Hindlimb muscle (tissue), 1 donor: ENCODE measurements at places on chromosomes 16 and 17.
A peak's percentile ranks its signal among the peaks of the same experiment; 100 is the strongest.

GRCh38 chr17:74429604-74430384 is 2.1 kb upstream of the GPRC5C start:
- no peak for DNase-seq

GRCh38 chr16:27781981-27782880 is 232.3 kb downstream of the KATNIP start:
- DNase-seq = no peak

DNA sequence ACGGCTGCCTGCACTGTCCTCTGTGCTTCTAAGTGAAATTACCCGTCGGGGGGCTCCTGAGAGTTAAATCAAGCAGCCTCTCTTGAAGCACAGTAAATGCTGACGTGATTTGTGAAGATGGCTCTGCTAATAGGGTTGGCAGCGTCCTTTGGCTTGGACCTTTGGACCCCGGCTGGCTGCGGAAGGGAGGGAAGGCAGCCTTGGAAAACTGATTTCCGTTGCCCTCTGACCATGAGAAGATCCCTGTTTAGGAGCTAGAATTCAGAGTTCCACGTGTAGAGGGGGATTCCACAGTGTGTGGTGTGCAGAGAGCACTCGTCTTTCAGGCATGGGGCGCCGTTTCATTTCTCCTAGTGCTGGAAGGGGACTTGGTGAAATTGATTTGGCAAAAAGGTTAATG is 640.8 kb downstream of the WWOX start:
- no peak for DNase-seq

DNA sequence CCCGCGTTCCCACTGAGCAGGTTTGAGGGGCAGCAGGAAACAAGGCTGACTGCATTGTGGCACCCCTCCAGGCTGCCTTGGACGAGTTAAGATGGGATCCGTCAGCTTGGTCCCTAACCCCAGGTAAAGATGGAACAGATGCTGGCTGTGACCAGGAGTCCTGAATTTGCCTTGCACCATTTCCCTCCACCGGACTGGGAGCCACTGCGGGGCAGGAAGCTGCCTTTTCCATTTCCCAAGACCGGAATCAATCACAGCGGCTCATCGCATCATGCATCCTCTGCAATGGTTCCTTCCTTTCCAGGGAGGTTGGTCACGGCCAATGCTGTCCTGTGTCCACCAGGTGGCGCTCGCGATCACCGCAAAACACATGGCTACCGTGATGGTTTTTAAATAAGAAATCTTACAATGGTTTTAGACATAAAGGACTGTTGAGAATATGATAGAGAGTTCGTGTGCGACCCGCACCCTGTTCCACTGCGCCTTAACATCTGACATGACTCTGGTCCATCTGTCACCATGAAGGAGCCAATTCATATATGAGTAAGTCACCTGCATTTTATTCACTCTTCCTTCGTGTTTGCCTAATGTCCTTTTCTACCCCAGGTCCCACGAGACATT is 6.8 kb upstream of the MEAK7 start:
- peak; percentile 91 for DNase-seq

DNA sequence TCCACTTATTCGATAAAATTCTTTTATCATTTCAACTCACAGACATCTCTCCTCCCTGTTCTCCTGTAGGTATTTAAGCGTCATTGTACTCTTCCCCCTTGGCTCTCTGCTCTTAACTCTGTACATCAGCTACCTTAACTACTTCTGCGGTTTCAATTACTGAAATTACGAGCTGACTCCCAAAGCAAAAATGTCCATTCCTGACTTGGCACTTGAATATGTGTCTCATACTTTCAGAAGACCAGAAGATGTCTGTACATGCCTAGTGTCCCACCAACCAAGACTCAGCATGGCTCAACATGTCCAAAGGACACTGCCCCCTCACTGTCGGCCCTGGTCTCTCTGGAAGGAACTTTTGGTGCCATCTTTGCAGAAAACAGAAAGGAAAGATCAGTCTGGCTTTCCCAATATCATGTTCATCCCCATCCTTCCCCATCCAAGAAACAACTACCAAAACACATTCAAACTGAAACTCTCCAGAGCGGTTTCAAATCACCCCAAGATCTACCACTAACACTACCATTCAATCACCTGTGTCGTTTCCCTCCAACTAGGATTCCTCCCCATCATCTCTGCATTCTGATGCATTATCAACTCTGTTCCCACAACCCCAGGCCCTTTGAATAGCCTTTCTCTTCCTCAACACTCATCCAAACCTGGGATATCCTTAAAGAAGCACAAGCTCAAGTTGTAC is 74.9 kb downstream of the ZFHX3 start:
- DNase-seq = no peak

DNA sequence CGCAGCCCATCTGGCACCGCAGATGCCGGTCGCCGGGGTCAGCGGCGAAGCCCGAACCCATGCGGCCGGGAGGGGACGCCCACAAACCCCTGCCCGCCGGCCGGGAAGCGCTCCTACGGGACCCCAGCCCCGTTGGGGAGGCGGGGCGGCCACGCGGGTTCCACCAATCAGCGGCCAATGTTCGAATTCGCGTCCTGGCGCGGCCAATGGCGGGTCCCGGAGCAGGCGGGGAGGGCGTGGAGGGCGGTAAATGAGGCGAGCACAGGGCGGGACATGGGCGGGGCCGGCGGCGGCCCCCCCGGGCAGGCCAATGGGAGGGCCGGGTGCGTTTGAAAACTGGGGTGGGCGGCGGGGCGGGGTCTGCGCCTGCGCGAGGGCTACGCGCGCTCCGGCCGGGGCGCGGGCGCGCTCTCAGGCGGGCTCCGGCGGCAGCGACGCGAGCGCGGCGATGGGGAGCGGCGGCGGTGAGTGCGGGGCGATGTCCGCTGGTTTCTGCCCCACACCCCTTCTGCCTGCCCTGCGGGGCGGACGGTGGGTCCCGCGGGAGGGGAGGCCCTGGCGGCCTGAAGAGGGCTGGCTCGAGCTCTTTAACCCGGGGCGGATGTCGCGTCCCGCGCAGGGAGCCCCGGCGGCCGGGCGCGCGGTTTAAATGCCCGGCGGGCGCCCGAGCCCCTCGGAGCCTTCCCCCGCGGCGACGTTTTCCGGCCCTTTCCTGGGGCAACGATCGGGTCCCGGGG is at the start of gene CCNF:
TSS of gene CCNF (plus strand) at position 414 of the 737 bp plus-strand sequence. CDS start at position 449, 35 bp downstream.
- DNase-seq = peak; percentile 98

DNA sequence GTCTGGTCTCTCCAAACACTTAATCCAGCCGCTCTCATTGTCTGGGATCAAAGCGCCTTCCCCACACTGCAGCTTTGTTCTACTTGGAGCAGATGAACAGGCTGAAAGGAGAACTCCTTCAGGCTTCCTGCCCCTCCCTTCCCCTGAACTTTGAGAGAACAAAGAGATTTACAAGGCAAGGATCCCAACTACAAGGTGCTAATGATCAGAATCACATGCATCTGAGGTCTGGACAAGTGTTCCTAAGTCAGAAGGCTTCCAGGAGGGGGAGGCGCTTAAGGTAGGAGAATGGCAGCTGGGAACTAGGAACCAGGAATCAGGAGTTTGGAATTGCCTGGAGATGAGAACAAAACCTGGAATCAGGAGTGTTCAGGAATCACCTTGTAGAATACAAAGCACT is 606.3 kb upstream of the CDH11 start:
- no peak for DNase-seq

GRCh38 chr16:14121142-14121541 is 50.0 kb downstream of the MRTFB start:
- DNase-seq = no peak

DNA sequence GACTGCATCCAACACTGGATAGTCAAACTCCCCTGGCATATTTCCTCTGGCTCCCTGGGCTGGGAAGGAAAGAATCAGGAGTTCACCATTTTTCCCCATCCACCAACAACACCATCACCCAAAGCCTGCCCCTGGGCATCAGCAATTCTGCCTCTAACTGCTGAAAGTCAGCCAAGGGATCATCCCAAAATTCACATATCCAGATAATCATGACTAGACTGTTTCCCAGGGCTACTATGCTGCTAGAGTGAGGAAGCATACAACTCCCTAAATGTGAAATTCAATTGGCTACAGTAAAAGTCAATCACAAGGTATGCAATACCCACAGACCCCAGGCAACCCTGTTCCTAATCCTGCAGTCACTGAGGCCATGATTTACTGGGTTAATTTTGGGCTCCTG is 230.6 kb downstream of the C16orf95 start:
- DNase-seq = no peak

DNA sequence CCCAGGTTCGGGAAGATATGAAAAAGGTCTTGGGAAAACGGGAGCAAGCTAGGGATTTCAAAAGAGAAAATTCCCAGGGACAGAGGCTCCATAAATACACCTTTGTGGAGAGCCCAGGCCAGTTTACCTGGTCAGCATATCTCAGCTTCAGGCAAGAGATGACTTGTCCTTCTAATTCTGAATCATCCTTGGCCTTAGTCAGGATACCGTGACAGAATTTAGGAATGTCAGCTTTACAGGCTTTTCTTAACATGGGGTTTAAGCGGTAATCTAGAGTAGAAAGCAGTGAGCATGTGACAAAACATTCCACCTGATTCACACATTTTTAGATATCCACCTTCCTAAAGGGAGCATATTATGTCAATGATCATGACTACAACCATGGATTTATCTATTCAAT is 41.1 kb upstream of the CLEC18B start:
- DNase-seq = no peak

DNA sequence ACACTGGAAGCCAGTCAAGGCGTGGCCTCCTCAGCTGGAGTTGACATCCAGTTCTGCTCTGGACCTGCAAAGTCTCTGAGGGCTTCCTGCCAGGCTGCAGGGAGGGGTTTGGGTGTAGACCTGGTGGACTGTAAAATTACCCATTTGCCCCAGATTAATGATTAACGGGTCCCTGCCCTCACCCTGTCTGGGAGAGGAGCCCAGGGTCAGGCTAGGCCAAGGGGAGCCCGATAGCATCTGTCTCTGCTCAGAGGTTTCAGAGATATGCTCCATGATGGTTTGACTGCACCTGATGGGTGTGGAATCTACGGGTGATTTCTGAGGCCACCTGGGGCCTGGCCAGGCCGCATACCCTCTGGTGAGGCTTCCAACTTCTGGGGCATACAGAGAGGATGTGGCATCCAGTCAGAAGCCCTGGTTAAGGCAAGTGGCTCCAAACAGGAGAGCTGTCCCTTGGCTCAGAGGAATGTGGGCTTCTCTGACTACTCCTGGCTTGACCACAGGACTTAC is 11.2 kb downstream of the PPY start:
- DNase-seq = no peak

GRCh38 chr16:27458258-27458657 is 56.3 kb downstream of the IL21R start:
- DNase-seq = no peak

- no peak for DNase-seq
Observed at GRCh38 chr17:72117535-72118334, 3.1 kb upstream of the SOX9 start.

DNA sequence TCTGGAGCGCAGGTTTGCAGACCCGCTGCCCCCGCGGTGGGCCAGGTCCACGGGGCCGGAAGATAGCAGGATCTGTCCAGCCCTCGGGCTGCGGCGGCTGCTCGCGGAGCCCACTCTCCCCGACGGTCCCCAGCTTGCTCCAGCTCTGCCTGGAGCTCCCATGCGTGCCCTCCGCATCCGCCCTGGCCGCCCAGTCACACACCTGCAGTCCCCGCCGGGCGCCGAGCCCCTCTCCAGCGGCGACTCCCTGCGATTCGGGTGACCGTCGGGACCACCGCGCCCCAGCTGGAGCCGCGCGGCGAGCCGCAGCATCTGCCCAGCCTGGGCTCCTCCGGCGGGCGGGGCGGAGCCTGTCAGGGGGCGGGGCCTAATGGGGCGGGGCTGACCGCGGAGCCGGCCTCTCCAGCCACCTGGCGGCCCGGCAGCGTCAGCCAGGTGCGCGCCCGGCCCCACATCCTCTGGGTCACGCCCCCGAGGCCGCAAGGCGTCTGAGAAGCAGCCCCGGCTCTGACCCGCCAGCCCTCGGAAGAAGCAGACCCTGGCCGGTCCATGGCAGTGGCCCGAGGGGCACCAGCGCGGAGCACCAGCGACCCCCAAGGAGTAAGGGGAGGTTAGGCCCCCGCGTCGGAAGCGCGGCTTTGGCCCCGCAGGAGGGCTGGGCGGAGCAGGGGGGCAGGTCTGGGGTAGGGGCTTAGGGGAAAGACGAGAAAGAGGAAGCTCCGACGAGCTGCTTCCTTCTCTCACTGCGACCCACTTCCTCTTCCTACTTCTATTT is at the start of gene PIK3R5:
TSS of gene PIK3R5 (minus strand) at position 314 of the 775 bp plus-strand sequence. CDS start 54,213 bp downstream, outside the sequence.
- no peak for DNase-seq

GRCh38 chr16:21952040-21952792 is 945 bp upstream of the UQCRC2 start:
- peak; percentile 72 for DNase-seq

DNA sequence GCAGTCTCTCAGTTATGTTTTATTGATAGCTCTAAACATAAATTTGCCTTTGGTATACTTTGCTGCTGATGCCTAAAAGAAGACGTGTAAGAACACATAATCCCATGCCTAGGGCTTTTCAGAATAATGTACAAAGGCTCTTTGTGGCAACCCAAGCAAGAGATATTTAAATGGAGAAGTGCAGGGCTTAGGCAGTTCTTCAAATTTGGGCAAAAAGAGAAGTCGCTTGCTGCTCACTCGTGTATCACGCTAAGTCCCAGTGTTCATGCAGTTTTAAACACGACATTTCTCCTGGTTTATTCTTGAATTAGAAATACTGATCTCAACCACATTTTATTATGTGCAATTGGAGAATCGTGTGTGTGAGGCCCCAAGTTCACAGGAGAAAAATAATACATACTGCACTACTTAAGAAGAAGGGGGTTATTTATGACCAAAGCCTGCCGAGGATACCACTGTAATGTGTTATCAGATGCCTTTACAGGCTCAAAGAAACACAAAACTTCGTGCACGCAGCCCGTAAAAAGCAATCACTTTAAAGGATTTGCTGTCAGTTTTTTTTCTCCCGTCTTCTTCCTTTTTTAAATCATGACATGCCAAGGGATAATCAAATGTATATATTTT is 22.5 kb upstream of the IRX6 start:
- no peak for DNase-seq

- no peak for DNase-seq
Observed at GRCh38 chr16:16096121-16096857, 127.0 kb downstream of the ABCC6 start.

DNA sequence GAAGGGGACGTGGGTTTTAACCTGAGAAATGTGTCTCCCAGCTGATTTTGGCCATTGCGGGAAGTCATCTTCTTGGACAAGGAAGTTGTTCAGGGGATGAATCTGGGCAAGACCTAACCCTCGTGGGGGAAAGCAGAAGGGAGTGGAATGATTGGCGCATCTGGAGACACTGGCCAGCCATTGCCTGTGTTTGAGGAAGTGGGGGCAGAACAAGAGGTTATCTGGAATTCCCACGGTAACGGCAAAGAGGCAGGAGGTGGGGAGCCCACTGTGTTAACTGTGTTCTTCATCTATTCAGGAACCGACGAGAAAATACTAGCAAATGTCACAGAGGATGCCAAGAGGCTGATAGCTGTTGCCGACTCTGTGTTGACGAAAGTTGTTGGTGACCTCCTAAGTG is 66.9 kb downstream of the RNF213 start:
- no peak for DNase-seq

DNA sequence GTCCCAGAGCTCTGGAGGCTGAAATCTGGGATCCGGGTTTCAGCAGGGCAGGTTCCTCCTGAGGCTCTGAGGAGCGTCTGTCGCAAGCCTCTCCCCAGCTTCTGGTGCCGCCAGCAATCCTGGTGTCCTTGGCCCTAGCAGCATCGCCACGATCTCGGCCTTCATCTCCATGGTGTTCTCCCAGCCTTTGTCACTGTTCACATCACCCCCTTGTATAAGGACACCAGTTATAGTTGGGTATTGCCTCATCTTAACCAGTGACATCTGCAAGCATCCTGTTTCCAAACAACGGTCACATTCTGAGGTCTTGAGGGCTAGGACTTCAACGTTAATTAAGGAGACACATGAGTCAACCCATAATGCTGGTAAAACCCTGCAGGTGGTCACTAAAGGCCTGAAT is 2.8 kb upstream of the PPP1R27 start:
- no peak for DNase-seq
